ENCODE measurements at places on chromosomes 13 and 19. TPM values are rescaled to one million over a fixed set of nuclear protein-coding genes. Genes with fewer than 3 reads are reported as not detected.

DNA sequence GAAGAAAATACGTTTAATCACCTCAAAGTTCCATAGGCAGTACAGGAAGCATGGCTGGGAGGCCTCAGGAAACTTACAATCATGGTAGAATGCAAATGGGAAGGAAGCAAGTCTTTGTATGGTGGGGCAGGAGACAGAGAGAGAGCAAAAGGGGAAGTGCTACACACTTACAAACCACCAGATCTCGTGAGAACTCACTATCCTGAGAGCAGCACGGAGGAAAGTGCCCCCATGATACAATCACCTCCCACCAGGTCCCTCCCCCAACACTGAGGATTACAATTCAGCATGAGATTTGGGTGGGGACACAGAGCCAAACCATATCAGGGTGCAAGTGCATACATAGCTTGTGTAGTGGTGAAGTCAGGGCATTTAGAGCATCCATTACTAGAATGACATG lies 92.3 kb upstream of the ANKRD10 start:
- H3K4me3 ChIP-seq, result no peak overlapping the region
- H3K27me3 ChIP-seq, result no peaks in the 10 kb centered on the region
- H3K36me3 ChIP-seq, result no peaks in the 10 kb centered on the region
- no peak for DNase-seq
- H3K4me1 ChIP-seq, result no peaks in the 10 kb centered on the region

DNA sequence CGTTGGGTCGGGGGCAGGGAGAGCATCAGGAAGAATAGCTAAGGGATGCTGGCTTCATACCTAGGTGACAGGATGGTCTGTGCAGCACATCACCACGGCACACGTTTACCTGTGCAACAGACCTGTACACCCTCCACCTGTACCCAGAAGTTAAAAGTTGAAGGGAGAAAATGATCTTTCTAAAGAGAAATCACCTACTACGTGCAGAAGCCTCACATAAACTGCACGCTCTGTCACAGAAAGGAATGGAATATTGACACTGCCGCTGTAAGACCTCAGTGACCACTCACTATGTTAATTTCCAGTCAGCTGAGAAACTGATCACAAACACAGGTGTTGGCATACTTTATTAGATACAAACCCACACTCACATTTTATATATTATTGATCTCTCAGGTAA lies 26.8 kb downstream of the LAMP1 start:
- H3K36me3 ChIP-seq, result peaks cover 54% of the 10 kb centered on the region
- no peak overlapping the region for H3K27ac ChIP-seq
- no peak overlapping the region for H3K4me3 ChIP-seq
- H3K27me3 ChIP-seq, result no peaks in the 10 kb centered on the region

GRCh38 chr19:3801412-3802096 lies 15.4 kb upstream of the MATK start:
- H3K36me3 ChIP-seq, result no peaks in the 10 kb centered on the region
- no peak overlapping the region for H3K27ac ChIP-seq
- peaks cover 11% of the 10 kb centered on the region for H3K4me1 ChIP-seq
- peak; percentile 66 for DNase-seq
- no peak overlapping the region for H3K4me3 ChIP-seq

DNA sequence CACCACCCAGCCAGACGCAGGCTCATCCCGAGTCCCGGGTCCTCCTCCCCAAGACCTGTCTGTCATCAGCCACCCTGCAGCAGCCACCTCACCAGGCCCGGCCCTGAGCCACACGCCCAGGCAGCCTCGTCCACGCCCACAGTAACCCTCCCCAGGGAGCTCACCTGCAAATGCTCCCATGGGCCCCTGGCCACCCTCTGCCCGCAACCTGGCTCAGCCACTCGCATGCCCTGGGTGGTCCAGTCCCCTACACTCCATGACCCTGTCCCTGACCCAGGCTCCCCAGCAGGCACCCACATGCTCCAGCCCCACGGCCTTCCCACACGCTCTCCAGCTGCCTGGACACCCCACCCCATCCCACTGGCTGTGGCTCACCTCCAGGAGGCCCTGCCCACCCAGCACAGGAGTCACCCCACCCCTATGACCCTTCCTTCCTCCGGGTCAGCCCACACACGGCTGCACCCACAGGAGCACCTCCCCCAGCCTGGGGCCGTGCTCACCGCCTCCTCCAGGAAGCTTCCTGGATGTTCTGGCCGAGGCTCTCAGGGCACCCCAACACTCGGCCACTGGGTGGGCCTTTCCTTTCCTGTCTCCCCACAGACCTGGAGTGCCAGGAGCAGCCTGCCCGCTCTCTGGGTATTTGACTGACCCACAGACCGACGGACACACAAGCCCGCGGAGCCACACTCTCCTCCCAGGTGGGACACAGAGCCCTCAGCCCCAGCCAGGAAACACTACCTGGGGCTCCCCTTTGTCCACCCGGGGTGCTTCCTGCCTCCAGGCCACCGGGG lies 3.6 kb downstream of the TMEM259 start:
- no peak overlapping the region for H3K27ac ChIP-seq
- H3K27me3 ChIP-seq, result no peaks in the 10 kb centered on the region
- H3K4me1 ChIP-seq, result peaks cover 59% of the 10 kb centered on the region
- no peak for DNase-seq
- H3K4me3 ChIP-seq, result no peak overlapping the region
- peaks cover 8% of the 10 kb centered on the region for H3K36me3 ChIP-seq

DNA sequence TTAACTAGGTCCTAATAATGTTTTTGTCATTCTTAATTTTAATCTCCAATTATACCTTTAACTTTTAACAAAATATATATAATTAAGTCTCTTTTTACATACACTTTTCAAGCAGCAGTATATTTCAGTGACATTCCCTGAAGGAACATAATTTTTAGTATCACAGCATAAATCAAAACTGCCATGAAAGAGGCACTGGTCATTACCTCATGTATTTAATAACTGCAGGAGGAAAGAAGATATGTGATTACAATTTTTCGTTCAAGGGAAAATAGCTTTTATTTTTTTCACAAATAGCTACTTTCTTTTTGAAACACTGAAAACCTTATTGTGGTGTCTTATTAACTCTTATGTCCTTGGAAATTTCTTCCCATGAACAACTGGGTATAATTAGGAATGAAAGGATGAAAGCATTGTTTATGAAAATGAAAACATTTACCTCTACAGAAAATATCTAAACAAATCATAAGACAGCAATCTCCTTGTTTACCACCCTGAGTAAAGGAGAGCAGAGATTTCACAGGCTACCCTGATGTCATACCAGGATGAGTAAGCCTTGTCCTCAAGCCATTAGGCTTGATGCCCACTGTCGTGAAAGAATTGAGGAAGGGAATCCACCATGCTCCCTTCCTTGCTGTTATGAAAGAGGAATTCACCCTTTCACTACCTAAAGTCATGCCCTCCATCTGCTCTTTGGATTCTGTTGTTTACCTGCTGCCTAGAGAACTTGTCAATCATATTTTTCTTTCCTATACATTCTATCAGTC lies 877.2 kb upstream of the PCDH20 start:
- no peaks in the 10 kb centered on the region for H3K36me3 ChIP-seq
- no peak for DNase-seq
- no peaks in the 10 kb centered on the region for H3K27me3 ChIP-seq
- H3K4me3 ChIP-seq, result no peak overlapping the region
- no peaks in the 10 kb centered on the region for H3K4me1 ChIP-seq
- no peak overlapping the region for H3K27ac ChIP-seq

DNA sequence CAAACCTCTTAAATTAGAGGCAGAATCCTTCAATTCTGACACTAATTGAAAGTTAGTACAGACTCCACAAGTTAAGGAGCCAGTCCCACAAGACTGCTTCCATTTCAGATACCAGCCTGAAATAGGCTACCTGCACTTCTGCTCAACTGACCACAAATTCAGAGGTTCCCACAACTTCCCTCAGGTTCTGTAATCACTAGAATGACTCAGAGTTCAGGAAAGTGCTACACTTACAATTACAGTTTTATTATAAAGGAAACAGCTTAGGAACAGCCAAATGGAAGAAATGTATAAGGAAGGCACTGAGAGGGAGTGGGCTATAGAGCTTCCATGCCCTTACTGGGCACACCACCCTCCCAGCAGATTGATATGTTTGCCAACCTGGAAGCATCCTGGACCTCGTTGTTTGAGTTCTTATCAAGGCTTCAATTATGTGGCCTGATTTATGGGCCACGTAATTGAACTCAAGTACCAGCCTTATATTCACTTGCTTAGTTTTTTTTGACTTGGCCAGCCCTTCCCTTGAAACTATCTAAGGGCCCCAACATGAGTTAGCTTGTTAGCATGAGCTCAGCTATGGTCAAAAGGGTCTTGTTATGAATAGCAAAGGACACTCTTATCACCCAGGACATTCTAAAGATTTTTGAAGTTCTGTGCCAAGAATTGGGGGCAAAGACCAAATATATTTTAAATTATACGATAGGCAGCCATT lies 25.9 kb downstream of the NBEA start:
- H3K27ac ChIP-seq, result no peak overlapping the region
- no peaks in the 10 kb centered on the region for H3K27me3 ChIP-seq
- H3K4me1 ChIP-seq, result no peaks in the 10 kb centered on the region
- DNase-seq, result no peak
- no peaks in the 10 kb centered on the region for H3K36me3 ChIP-seq

- no peaks in the 10 kb centered on the region for H3K4me1 ChIP-seq
- no peak for DNase-seq
- H3K27ac ChIP-seq, result no peak overlapping the region
- no peaks in the 10 kb centered on the region for H3K27me3 ChIP-seq
- H3K36me3 ChIP-seq, result peaks cover 56% of the 10 kb centered on the region
Observed at GRCh38 chr13:24306632-24307031, 2.7 kb upstream of the C1QTNF9 start.

GRCh38 chr19:46452186-46452585 lies 19.2 kb downstream of the PNMA8A start:
- H3K4me3 ChIP-seq, result no peak overlapping the region
- DNase-seq, result no peak
- no peaks in the 10 kb centered on the region for H3K4me1 ChIP-seq
- H3K36me3 ChIP-seq, result no peaks in the 10 kb centered on the region

GRCh38 chr13:94816256-94816655 lies 103.9 kb upstream of the SOX21 start:
- H3K4me1 ChIP-seq, result no peaks in the 10 kb centered on the region
- H3K4me3 ChIP-seq, result no peak overlapping the region
- no peaks in the 10 kb centered on the region for H3K36me3 ChIP-seq
- no peaks in the 10 kb centered on the region for H3K27me3 ChIP-seq
- no peak overlapping the region for H3K27ac ChIP-seq

GRCh38 chr19:50705422-50706019 lies 14.1 kb downstream of the SHANK1 start:
- H3K36me3 ChIP-seq, result no peaks in the 10 kb centered on the region
- DNase-seq, result peak; percentile 21
- no peaks in the 10 kb centered on the region for H3K4me1 ChIP-seq
- no peak overlapping the region for H3K27ac ChIP-seq
- H3K4me3 ChIP-seq, result no peak overlapping the region

DNA sequence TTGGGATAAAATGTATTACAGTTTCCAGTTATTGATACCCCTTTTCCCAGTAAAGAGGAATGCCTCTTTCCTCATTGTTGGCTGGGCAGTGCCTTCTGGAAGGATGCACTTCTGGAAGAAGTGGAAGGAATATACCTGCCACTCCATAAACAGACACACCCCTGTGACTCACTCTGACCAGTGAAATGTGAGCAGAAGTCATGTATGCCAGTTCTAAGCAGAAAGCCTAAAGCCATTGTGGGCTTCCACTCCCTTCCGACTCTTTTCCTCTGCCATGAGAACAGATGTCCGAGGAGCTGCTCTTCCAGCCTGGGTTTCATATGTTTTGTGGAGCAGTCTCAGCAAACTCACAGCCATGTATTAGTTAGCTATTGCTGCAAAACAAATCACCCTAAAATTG lies 166.1 kb upstream of the SERP2 start:
- H3K36me3 ChIP-seq, result no peaks in the 10 kb centered on the region
- no peaks in the 10 kb centered on the region for H3K4me1 ChIP-seq
- H3K4me3 ChIP-seq, result no peak overlapping the region
- H3K27me3 ChIP-seq, result peaks cover 13% of the 10 kb centered on the region
- no peak overlapping the region for H3K27ac ChIP-seq

The CHST8 gene
- polyA plus RNA-seq, result not detected

The MICU2 gene
- 38.8 TPM for polyA plus RNA-seq

- no peak for DNase-seq
- no peak overlapping the region for H3K4me3 ChIP-seq
- H3K4me1 ChIP-seq, result no peaks in the 10 kb centered on the region
- H3K27ac ChIP-seq, result no peak overlapping the region
- H3K36me3 ChIP-seq, result no peaks in the 10 kb centered on the region
Observed at GRCh38 chr19:30778961-30779715, 407.0 kb downstream of the ZNF536 start.

All from CD4-positive, CD25-positive, alpha-beta regulatory T cell (primary cell).